ENCODE measurements at places on chromosomes 16 and 17. TPM values are rescaled to one million over a fixed set of nuclear protein-coding genes. Genes with fewer than 3 reads are reported as not detected.

Gene GRB7
- total RNA-seq = 0.19 TPM

GRCh38 chr16:2753733-2754020, 1.2 kb downstream of the SRRM2 start:
- no peak for DNase-seq

GRCh38 chr17:49114703-49115102, 17.9 kb upstream of the B4GALNT2 start:
- DNase-seq = no peak

- no peak for DNase-seq
Measured at GRCh38 chr17:39099663-39100286, 51.7 kb downstream of the PLXDC1 start.

DNA sequence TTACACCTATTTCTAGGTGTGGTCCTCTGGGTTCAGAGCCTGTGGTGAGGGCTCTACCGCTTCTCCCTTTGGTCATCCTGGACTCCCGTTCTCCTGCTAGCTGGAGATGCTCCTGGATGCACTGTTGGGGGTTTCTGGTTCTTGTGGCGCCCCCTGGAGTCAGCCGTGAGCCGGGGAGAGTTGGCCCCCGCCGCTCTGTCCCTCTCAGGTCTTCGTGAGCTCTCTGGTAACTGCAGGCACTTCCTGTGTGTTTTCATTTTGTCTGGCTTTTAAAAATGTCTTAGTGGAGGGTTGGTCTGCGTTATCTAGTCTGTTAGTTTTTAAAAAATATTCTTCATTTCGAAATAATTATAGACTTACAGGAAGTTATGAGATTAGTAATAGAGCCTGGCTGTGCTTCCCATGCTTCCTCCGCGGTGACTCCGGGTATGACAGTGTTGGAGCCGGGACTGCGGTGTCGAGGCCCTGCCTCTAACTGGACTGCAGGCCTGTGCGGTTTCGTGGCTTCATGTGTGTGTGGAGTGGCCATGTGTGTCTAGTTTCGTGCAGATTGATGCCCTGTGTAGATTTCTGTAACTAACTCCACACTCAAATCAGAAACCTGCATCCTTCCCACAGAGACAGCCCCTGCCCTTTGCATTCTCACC, 78.0 kb upstream of the ZNF750 start:
- peak; percentile 58 for DNase-seq

DNA sequence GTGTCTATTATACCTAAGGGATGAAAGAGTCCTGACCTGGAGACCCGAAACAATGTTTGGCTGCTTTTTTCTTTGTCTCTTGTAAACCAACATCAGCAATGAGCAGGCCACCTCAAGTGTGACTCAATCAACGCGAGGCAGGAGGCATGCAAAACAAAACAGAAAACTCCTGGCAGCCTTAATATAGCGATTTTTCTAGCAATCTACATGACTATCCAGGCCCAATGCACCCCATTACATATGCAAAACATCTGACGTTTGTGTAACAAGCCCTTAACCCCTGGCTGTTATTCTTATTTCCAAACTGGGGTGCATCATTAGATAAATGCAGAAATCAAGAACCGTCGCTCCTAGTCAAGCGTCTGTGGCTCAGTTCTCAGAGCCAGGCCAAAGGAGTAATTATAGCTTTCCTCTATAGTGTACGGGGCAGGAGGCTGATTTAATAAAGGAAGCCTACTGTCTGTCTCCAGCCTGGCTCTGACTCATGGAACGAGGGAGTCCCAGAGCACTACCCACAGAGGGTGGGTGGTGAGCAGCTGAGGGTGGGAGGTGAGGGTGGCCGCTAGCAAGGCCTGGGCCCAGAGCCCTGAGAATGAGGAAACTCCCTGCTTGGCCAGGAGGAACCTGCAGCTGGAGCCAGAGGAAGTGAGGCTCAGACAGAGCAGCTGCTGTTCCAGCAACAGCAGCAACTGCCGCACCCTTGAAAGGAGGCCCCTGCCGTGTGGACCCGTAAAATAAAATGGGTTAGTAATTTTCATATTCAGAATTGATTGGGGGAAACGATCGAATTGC, 43.9 kb downstream of the CHD9 start:
- DNase-seq = peak; percentile 73

GRCh38 chr17:44397479-44398440, 8.3 kb upstream of the ITGA2B start:
- DNase-seq = peak; percentile 32
